Osteoblast (primary cell): ENCODE measurements at places on chromosomes 13 and 19. TPM values are rescaled to one million over a fixed set of nuclear protein-coding genes. Genes with fewer than 3 reads are reported as not detected.

ENOX1 gene
- 5.4 and 7.1 TPM in 2 replicates for total RNA-seq

SAMD4B gene
- 85.0 and 85.5 TPM in 2 replicates for total RNA-seq

SIGLEC12 gene
- under 0.01 TPM in 1 of 2 replicates, not detected in the other for total RNA-seq

LRRC63 gene
- total RNA-seq: not detected in 2 replicates

CAPN12 gene
- not detected in 2 replicates for total RNA-seq

OR4F17 gene
- not detected in 2 replicates for total RNA-seq

- DNase-seq: peak; percentile 91
Measured at GRCh38 chr19:2701361-2702169, 929 bp downstream of the GNG7 start.

GRCh38 chr13:58480061-58480460, 848.5 kb downstream of the PCDH17 start:
- no peak for DNase-seq

DNA sequence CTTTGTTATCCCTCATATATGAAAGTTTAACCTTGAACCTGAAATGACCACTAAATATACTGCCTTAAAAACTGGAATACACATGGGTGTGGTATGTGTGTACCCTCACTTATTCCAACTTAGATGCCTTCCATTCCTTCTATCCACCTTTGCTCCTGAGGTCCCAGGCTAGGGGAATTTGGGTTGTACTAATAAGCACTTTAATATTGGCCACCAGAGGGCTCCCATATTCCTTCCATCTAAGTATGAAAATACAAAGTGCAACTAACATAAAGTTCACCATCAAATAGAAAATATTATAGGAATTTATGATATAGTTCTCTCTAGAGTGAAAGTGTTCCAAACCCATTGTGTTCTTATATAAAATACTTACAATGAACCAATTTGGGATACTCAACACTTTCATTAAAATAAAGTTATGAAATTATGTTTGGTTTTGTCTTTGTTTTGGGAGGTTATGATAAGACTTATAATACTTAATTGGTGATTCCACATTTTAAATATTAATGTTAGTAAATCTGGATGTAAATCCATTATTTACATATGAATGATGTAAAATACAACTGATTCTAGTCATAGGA, 62.3 kb downstream of the ITGBL1 start:
- DNase-seq: no peak

- DNase-seq: no peak
Measured at GRCh38 chr13:111121506-111121905, 6.4 kb downstream of the ARHGEF7 start.

GRCh38 chr13:46983881-46984280, 87.0 kb upstream of the HTR2A start:
- DNase-seq: no peak

DNA sequence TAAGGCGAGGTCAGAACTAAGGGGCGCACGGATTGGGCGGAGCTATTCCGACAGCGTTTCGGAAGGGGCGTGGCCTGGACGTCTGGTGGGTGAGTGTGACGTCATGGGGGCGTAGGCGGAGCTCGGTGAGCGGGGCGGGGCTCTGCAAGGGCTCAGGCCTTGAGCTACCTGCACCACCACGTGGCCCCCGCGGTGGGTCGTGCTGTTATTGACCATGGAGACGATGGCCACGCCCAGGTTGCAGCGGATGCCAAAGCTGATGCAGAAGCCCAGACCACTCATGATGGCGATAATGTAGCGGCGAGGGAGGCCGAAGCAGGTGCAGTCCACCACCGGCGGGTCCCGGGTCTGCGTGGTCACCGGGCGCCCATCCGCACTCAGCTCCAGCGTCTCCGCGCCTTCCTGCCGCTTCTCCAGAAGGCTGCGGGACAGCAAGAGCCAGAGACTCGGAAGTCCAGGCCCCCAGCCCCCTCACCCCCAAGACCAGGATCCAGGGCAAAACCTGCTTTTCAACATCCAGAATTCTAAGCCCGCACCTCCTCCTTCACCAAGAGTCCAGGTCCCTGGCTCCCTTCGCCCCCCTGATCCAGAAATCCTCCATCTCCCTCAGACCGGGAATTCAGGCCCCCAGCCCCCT, 4.8 kb downstream of the SLC17A7 start:
- peak; percentile 69 for DNase-seq

DNA sequence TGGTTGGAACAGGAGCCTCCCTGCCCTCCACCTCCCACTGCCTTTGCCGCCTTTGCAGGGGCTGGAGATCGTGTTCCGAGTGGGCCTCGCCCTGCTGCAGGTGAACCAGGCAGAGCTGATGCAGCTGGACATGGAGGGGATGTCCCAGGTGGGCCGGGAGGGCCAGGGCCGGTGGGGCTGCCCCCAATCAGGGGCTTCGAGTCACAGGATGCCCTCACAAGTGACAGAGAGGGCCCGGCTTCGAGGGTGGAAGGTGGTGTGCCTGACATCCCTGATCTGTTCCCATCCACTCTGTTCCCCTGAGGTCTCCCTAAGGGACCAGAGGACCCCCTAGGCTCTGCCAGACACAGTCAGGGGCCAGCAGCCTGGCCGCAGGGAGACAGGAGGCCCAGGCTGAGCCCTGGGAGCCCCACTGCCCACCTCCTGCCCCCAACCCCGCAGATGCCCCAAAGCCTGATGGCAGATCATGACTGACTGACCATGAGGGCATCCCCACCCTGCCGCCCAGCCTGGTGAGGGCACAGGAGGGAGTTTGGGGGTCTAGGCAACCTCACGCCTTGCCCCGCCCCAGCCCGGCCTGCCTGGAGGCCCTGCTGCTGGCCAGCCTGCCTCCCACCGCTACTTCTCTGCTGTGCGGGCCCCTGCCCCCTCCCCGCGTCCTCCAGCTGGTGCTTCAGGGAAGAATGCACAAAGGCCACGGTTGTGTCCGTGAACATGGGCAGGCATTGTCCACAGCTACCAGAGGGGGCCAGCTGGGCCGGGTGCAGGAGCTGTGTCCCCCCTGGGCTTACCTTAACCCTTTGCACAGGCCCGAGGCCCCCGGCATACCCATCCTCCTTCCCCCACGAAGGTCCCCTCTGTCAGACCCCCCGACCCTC, 21.8 kb downstream of the EVI5L start:
- peak; percentile 84 for DNase-seq

DNA sequence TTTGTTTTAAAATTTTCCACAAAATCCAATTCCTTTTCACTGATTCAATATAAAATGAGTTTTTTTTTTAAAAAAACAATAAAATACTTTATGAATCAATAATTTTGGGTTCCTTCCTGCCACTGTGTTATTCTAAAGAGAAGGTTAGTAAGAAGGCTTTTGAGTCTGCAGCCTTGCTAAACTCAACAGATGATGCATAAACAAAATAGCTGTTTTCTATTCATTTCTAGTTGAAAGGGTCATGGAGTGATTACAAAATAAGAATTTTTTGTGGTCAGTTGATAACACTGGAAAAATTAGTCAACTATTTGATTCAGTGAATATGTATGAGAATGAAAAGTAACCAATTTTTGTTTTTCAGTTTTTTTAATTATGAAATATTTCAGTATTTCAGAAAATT, 169.9 kb downstream of the VWA8 start:
- DNase-seq: peak; percentile 21

DNA sequence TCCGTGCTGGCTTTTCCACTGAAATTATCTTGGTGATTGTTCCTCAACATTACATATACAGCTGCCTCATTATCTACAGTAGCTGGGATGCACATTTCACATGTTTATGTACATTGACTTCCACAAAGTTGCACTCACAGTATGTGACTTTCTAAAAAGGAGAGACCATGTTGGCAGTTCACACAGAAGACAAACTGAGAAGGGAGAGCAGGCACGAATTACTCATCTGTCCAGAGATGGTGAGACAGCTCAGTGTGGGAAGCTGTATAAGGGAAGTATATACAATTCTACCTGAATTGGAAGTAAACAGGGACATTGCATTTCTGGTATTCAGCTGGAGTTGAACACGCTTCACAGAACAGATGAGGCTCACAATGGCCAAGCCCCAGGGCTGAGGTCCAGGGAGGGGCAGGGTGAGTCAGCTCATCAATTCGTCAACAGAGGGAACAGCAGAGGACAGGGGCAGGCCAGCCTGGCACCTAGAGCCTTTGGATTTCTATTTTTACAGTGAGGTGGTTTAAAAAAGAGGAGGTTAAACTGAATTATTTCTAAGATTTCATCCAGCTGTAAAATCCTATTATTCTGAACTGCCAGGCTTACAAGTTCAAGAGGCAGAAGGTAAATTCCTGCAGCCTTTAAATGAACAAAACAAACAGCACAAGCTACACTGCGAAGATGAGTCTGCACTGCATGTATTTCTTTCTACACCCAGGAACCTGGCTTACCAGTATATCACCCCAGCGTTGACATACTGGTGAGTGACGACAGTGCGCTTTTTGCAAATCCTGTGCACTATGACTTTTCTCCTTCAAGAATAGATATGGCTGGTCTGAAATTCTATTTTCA, 9.8 kb downstream of the PARP4 start:
- DNase-seq: peak; percentile 91

GRCh38 chr19:55580628-55581144, at the start of gene ZNF579:
TSS of gene ZNF579 (minus strand) at chr19:55580848. CDS start at chr19:55579639, 1,209 bp downstream.
- peak; percentile 99 for DNase-seq

DNA sequence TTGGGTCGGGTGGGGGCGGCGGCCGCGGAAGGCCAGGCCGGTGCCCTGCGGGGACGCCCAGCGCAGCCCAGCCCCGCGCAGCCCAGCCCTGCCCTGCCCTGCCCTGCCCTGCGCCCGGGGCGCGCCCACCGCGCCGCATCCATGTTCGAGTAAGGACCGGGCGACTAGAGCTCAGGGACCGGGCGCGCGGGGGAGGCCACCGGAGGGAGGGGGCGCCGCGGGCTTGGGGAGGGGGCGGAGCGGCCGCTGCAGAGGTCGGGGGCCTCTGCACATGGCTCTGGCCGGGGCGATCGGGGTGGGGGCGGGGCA, 169 bp downstream of the GRAMD1A start:
- DNase-seq: no peak

DNA sequence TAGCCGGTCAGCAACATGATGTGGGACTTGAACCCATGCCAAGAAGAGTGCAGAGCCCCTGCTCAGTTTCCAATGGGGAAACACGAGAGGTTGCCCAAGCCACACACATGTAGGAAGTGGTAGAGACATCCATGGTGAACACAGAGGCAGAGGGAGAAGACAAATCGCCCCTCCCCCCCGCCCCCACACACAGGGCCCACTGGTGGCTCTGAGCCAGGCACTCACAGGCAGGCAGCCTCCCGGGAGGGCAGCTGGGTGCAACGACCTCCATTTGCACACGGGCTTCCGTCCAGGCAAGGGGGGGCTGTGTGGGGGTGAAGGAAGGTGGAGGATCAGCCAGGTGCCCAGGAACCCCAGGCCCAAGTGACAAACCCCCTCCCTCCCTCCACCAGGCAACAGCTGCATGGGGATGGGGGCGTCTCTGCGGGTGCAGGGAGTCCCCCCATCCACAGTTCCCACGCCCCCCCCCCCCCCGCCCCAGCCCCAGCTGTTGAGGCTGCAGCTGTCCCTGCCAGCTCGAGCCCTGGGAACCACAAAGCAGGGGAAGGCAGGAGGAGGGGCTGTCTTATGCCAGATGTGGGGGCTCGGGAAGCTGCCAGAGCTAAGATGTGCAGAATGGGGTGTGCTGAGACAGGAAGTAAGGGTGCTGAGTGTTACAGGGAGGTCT, 3.4 kb downstream of the NOTCH3 start:
- DNase-seq: peak; percentile 88

- DNase-seq: no peak
Measured at GRCh38 chr13:112127564-112128330, 60.8 kb downstream of the SOX1 start.

DNA sequence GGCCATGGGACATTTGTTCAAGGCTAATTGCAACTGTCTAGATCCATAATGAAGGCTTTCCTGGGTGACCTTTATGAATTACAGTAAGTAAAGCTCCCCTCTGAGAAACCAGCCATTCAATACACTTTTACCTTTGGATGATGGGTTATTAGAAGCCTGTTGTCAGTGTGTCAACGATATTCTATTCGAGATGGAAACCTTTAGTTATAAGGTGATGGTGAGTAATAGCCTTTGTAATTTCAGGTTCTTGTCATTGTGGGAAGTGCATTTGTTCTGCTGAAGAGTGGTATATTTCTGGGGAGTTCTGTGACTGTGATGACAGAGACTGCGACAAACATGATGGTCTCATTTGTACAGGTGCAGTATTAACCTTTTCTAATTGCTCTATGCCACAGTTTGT, 261.7 kb downstream of the ITGBL1 start:
- no peak for DNase-seq

DNA sequence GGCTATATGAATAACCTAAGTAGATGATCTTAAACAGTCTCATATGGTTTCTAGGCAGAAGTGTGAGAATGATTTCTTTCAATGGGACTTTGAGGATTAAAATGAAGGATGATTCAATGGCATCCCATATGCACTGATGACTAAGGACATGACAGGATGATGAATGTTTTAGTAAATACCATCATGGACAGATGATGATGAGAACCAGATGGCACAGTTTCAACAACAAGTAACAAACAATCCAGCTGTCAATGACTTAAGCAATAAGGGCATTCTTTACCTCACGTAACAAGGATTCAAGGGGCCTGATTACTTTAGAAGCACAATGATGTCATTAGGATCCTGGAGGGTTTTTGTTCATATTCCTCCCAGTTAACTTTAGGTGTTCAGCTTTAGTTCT, 2678.4 kb downstream of the PCDH9 start:
- DNase-seq: no peak
